Hematopoietic multipotent progenitor cell treated with erythropoietin and hydrocortisone succinate and interleukin-3 and kit ligand, for 17 days (in vitro differentiated cells): ENCODE measurements at places on chromosomes 4 and X.

DNA sequence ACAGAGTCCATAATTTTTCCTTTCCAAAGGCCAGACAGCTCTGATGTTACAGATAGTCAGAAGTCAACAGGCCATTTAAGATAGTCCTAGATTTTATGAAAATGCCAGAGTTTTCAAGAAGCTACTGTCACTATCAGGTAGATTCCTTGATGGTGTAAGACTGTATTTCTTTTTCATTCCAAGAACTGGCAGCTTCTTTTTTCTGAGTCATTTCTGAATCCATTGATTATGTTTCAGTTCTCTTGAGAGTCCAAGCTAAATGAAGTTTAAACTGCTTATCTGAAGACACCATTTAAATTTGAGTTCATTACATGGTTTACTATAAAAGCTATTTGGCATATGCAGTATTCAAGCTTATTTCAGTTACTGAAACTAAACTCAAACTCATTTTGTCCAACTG is 44.6 kb downstream of the RASSF6 start:
- no peak for DNase-seq

GRCh38 chrX:145524931-145525330 is 277.6 kb downstream of the SPANXN1 start:
- no peak for DNase-seq

DNA sequence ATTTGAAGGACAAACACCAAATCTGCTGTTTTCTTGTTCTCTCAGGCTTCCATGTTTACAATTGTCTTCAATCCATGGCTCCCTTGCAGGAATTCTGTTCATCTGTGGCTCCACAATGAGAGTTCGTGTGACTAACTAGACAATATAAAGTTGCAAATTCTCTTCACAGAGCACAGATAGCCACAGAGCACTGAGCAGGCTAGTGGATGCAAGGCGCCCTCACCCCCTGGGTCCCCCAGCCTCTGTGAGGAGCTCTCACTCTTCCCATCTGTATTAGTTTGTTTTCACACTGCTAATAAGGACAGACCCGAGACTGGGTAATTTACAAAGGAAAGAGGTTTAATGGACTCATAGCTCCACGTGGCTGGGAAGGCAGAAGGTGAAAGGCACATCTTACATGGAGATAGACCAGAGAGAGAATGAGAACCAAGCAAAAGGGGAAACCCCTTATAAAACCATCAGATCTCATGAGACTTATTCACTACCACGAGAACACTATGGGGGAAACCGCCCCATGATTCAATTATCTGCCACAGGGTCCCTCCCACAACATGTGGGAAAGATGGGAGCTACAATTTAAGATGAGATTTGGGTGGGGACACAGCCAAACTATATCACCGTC is 82.5 kb upstream of the STX18 start:
- no peak for DNase-seq

- DNase-seq: no peak
These were observed 92.8 kb downstream of the CBR4 start for GRCh38 chr4:168917138-168917779.

- peak; percentile 34 for DNase-seq
These were observed 20.5 kb upstream of the ZNF81 start for GRCh38 chrX:47815901-47816845.

- DNase-seq: no peak
These were observed 112.1 kb downstream of the CPZ start for GRCh38 chr4:8704632-8705031.

DNA sequence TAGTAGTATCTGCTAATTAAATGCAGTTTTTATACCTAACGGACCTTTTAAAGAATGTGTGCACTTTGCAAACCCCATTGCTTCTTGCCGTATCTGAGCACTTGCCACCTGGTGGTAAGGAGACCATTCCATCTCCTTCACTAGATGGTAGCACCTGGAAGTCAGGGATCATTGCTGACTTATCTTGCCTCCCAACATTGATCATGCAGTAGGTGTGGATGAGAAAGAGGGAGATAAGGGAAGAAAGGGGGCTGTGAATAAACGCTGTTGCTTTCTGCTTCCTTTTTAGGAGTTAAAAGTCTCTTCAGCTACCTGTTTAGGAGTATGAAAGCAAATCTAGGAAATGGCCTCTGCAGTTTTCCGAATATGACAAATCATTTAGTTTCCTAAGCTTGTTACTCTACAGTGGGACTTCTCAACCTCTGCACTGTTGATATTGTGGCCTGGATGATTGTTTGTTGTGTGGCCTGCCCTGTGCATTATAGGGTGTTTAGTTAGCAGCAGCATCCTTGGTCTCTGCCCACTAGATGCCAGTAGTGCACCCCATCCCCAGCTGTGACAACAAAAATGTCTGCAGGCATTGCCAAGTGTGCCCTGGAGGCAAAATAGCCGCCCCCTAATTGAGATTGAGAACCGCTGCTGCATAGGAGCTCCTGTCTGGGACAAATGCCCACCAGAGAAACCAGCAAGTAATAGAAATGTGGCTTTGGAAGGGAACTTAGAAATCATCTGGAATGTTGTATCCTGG is 38.8 kb downstream of the GAB1 start:
- peak; percentile 62 for DNase-seq

GRCh38 chr4:67713529-67714247 is 12.7 kb upstream of the UBA6 start:
- no peak for DNase-seq

DNA sequence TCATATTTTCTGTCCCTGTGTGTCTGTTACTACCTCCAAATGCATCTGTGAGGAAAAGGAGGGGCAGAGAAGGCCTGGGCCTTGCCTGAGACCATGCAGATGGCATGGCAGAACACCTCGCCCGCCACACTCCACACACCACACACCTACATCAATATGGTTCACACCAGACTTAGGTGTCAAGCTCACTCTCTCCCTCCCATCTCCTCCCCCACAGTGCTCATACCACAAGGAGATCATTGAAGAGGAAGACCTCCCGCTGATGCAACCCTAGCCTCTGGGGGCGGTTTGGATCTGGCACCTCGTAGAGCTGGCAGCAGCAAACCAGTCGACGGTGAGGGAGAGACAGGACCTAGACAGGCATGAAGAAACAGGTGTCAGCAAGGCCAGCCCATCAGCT is 16.6 kb upstream of the KDM5C start:
- DNase-seq: no peak

DNA sequence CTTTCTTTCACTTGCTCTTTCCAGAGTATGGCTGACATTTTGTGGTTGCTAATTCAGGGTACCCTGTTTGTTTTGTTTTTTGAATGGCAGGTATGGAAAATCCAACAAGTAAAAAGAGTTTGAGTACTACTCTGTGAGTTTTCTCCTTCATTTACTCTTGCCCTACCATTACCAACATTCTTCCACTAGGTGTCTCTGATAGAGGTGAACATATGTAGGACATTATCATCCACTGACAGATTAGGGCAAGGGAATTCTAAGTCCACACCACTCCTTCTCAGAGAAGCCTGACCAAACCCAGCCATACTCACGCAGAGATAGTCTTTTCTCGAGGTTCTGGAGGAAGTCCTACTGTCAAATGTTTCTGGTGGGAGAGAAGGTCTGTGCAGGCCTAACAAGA is 36.7 kb upstream of the HDAC8 start:
- DNase-seq: no peak

DNA sequence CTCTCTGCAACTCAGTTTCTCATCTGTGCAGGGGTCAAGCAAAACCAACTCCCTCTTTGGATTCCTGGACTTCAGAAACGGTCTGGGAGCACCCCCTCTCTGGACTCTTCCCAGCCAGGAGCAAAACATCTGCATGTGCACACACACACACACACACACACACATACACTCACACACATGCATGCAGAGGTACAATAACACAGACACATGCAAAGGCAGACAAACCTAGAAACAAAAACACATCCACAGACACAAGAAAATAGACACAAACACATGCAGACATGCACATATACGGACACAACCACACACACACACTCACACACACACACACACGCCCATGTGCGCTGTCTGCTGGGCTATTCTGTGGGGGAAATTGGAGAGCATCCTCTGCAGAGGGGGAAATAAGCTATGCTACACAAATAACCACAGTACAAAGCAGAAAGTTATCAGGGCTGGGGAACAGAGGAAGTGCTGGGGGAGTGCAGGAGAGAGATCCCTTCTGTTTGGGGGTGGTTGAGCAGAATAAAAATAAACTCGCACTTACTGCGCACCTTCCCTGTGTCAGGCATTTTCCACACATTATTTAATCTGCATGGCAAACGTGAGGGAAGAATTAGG is 19.9 kb downstream of the IQSEC2 start:
- no peak for DNase-seq

- DNase-seq: no peak
These were observed 274.3 kb upstream of the HS3ST1 start for GRCh38 chr4:11702886-11703557.

DNA sequence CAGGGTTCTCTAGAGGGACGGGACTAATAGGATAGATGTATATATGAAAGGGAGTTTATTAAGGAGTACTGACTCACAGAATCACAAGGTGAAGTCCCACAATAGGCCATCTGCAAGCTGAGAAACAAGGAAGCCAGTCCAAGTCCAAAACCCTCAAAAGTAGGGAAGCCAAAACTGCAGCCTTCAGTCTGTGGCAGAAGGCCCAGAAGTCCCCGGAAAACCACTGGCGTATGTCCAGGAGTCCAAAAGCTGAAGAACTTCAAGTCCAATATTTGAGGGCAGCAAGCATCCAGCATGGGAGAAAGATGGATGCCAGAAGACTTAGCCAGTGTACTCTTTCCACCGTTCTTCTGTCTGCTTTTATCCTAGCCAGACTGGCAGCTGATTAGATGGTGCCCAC is 227.2 kb downstream of the KCTD8 start:
- no peak for DNase-seq

DNA sequence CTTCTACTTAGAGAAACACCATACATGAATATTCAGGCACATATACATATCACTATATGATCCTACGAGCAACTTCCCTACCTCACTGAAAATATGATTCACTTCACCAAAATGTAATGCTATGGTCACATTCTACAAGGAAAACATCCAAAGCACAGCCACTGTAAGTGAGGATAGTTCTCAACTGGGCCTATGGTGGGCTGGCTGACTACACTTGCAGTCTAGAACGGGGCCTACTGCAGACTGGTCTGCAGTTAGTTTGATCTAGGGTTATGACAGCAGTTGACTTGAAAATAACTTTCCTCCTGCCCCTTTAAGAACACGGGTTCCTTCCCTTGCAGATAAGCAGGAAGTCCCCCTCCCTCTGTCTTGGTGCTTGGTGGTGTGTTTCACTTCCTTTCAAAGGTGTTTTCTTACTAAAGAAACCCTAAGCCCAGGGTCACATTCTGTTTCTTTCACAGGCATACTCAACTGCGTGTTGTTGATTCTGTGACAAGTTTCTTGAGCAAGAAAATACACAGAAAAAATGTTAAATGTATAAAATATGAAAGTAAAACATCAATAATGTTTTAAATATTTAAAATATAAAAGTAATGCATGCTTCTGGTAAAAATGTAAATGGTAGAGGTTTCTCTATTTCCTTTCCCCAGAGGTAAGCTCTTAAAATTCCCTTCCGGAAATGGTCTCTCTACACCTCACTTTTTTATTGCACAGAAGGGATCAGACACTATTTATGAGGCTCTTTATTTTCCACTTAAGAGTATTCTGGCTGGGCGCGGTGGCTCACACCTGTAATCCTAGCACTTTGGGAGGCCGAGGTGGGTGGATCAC is 18.0 kb upstream of the TMSB4X start:
- DNase-seq: peak; percentile 54

DNA sequence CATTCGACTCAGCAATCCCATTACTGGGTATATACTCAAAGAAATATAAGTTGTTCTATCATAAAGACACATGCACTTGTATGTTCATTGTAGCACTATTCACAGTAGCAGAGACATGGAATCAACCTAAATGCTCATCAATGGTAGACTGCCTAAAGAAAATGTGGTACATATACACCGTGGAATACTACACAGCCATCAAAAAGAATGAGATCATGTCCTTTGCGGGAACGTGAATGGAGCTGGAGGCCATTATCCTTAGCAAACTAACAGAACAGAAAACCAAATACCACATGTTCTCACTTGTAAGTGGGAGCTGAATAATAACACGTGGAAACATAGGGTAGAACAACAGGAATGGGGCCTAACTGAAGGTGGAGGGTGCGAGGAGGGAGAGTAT is 44.9 kb downstream of the TMEM131L start:
- no peak for DNase-seq

- DNase-seq: no peak
These were observed 304.2 kb downstream of the TENM3 start for GRCh38 chr4:182547435-182547834.

- no peak for DNase-seq
These were observed 39.4 kb upstream of the NR3C2 start for GRCh38 chr4:148481636-148482035.

GRCh38 chr4:176939445-176939844 is 146.7 kb upstream of the VEGFC start:
- DNase-seq: no peak

- no peak for DNase-seq
These were observed 12.2 kb downstream of the SMPX start for GRCh38 chrX:21745756-21746155.

GRCh38 chr4:57333684-57334083 is 223.5 kb upstream of the IGFBP7 start:
- DNase-seq: no peak

GRCh38 chr4:78953769-78954666 is 14.8 kb upstream of the PAQR3 start:
- DNase-seq: no peak

DNA sequence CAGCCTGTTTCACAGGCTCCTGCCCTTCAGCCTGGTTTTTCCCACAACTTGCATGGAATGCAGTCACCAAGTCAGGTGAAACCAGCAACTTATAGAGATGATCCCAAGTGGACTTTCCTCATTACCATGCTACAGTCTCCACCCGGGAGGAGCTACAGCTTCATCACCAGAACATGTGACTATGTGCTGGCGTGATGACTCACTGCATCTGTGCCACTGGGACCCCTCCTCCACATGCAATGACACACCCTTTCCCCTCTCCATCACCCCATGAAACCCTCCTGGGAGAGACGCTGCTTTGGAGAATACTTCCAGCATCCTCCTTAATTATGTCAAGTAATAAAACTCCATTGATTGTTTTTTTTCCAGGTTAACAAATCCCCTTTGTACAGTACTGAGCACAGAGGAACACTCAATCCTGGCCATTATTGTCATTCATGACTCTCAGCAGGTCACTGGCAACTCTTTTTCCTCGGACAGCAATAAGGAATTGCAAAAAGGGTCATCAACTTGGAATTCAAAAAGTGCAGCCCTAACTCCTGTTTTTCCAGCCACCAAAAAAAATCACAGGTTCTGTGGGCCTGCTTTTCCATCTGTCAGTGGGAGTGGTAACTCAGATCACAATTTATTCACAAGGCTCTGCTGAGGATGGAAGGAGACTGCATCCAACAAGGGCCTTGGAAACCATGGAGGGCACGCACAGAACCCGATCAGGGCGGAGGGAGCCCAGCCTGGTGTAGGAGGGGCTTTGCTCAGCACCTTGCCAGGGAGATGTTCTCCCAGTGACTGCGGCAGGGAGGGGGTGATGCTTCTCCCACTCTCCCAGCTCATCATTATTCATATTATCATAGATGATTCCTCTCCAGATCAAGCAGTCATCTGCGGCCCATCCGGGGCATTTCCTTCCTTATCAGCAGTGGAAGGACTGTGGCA is 17.4 kb downstream of the QDPR start:
- DNase-seq: peak; percentile 12

- no peak for DNase-seq
These were observed 30.4 kb downstream of the KIT start for GRCh38 chr4:54687887-54688841.

GRCh38 chr4:136725286-136726081 is 806.8 kb downstream of the PCDH18 start:
- no peak for DNase-seq
